Left colon (tissue), 2 donors: ENCODE measurements at places on chromosomes 1 and 21.

DNA sequence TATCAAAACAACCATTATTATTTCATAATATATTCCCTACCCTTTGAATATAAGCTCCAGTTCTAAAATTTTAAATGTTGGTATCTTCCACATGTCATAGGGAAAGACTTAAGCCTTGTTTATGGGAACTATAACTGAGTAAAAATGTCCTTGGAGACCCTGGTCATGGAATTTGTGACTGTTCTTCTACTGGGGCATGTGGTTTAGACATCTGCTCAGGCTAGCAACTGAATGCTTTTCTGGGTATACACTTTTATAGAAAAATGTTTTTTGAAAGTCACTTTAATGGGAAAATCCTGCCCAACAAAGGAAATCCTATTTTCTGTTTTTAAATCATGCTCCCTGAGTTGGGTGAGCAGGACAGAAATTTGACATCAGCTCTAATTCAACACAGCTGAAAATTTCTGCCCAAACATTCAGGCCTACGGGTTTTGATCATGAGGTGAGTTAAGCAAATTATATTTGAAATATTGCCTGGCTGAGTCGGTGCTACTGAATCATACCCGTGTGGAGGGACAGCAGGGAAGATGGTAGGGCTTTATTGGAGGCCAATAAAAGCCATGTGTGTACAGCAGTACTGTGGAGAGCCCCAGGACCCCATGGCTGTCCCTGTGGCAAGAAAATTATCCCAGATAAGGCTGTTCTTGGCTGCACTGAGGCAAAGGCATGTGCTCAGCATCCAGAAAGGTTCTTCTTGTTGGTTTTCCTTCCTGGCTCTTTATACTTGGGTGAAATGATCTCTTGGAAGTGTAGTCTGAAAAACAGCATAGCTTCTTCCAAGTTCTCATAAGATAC, 391.8 kb downstream of the DISC1 start:
- no peak for DNase-seq

DNA sequence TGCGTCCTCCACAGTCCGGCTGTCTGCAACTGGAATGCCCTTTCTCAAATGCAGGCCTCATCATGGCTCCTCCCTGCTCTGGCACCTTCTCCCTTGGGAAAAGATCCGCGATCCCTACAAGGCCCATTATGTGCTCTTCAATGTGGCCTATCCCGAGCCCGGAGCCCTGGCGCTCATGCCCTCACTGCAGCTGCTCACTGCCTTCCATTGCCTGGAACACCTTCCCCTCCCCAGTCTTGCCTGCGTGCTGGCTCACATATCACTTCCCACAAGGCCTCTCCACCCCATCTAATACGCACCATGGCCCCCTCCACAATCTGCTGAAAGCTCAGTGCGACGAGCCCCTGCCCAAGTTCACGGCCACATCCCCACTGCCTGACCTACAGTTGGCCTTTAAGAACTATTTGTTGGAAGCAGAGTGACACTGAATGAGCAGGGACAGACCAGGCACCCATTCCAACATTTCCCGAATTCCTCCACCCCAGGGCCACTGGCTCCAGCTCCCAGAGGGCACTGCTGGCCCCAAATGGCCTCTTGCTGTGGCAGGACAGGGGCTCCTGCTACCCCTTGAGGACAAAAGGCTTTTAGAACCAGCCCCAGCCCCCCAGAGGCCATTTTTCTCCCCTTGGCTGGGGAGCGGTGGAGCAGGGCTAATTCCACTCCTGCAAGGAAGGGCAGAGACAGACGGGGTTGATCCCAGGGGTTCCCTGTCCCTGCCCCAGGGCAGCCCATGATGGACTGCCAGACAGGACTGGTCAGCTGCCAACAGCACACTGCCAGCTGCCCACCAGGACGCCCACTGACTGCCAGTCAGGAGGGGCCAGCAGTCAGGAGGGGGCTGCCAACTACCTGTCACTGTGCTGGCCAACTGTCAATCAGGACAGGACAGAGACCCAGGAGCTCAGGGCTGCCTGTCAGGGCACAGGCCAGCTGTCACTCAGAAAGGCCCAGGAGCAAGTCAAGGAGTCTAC, 64.8 kb downstream of the DHRS3 start:
- DNase-seq = no peak

GRCh38 chr1:20051218-20051829, 18.7 kb upstream of the PLA2G5 start:
- no peak for DNase-seq

GRCh38 chr1:214043167-214043566, 55.4 kb downstream of the PROX1 start:
- no peak for DNase-seq

- peak; percentile 41 for DNase-seq
Observed at GRCh38 chr21:36487641-36488307, 7.9 kb upstream of the CLDN14 start.

DNA sequence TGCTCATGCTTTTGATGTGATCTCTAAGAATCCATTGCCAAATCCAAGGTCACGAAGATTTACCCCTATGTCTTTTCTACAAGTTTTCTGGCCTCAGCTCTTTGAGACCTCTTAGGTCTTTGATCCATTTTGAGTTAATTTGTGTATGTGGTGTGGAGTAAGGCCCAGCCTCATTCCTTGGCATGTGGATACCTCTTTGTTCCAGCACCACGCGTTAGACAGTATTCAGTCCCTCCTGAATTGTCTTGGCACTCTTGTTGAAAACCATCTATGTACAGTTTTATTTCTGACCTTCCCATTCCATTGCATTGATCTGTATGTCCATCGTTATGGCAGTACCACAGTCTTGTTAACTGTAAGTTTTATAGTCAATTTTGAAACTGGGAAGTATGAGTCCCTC, 8.0 kb upstream of the FTCD start:
- DNase-seq = no peak

GRCh38 chr1:219805191-219805590, 123.2 kb downstream of the SLC30A10 start:
- DNase-seq = no peak

- DNase-seq = peak; percentile 67
Observed at GRCh38 chr1:240111558-240111957, 19.9 kb downstream of the FMN2 start.

GRCh38 chr1:37133276-37134145, 99.2 kb upstream of the GRIK3 start:
- DNase-seq = no peak

GRCh38 chr1:84834419-84835064, 58.5 kb downstream of the LPAR3 start:
- DNase-seq = no peak

- DNase-seq = no peak
Observed at GRCh38 chr1:193031431-193031830, 27.7 kb downstream of the UCHL5 start.

DNA sequence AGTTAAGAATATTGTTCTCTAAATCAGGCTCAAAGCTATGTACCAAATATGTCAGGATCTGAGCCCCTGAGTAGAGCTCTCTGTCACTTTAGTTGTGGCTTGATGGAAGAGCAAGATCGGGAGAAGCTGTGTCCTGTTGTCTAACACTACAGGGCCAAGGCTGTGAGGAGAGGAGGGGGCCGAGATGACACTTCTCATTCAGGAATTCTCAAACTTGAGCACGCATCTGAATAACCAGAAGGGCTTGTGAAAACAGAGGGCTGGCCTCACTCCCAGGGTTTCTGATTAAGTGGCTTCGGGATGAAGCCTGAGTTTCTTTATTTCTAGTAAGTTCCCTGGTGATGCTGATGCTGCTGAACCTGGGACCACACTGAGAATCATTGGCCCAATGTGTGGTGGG, 209.2 kb upstream of the DAB1 start:
- DNase-seq = no peak

DNA sequence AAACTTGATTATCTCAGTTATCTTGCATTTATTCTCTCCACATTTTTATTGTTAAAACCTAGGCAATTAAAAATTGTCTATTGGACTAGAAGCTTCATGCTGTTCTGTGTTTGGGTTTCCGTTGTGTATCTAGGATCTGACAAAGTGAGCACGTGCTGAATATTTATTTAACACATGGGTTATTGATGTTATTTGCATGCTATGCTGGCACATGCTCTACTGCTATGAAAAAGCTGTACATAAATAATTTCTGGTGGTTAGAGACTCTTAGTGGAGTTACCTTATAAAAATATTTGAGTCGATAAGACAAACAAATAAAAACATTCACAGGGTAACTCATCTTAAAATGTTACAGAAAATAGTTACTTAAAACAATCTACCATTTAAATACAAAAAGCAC, 1769.7 kb downstream of the MRPL39 start:
- no peak for DNase-seq

GRCh38 chr1:212432272-212432660, 454 bp upstream of the NENF start:
- no peak for DNase-seq

DNA sequence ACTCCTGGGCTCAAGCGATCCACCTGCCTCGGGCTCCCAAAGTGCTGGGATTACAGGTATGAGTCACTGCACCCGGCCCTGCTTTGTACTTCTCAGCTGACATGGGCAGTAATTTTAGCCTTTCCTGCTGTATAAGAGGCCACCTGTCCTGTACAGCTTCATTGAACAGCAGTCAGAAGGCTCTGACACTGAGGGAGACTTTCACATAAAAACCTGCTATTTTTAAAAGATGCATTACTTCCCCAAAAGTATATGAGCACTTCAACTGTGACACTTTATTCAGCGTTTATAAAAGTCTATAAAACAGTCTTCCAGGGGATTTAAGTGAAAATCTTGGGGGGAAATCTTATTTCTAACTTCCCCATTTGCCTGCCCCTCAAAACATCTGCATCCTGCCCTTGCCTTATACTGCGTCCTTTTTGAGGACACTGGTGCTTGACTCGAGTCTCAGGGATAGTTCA, 17.6 kb downstream of the RNU5D-1 start:
- DNase-seq = no peak

DNA sequence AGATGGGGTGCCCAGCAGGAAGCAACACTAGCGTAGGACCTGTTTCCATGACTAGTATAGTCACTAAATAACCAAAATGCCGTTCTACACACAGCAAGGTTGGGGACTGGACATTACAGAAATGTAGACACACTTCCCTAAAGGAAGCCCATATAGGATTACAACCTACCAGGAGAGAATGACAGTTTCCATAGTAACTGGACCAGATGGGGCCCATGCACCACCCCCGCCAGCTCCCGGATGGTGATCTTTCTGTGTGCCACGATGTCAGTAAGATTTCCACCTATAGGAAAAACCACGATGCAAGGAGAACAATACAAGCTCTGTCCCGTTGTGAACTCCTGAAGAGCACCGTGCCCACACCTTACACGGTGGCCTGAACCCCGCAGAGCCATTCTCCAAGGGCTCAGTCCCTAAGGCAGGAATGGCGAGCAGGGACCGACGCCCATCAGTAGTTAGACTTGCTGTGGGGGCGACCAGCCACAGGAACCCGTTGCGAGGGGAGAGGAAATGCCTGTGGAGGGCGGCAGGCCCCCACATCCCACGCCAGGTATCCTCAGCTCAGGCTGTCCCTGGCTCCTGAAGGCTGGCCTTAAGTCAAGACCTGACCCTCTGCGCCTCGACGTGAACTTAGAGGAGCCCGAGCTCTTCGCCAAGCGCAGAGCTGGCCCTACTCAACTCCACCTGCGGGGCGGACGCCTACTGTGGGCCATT, 13.6 kb upstream of the CEP85 start:
- DNase-seq = no peak

DNA sequence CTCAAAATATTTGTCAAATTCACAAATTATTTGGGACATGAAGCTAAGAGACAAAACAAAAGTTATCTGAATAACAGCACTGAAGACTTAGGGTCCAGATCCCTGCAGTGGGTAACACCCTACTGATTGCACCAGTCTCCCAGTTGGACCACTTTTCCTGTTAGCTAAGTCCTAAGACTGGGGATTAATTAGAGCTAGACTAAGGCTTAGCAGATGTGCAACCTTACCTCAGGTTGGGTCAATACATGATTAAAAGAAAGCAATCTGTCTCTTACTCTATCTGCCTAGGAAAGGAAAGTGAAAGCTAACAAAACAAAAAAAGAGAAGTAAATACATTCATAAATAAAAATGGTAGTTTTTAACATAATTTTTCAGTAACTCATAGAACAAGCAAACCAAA, 737.2 kb upstream of the CHRM3 start:
- no peak for DNase-seq

DNA sequence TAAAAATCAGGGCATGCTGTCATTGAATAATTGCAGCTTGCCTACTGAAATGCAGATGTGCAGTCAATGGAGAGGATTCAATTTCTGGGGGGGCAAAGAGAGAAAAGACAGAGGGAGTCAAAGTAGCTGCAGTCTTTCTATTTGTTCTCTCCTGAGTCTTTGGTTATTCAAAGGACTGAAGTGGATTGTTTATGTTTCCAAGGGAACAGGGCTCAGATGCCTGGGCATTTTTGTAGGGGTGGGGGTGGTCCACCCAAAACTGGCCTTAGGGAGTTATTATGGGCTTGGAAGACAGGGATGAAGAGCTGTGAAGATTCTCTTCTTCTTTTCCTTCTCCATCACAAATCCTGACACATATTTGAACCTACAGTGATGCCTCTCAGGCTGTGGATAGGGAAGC, 408.8 kb upstream of the DAB1 start:
- DNase-seq = no peak

- no peak for DNase-seq
Observed at GRCh38 chr1:236289492-236290131, 7.9 kb upstream of the ERO1B start.

GRCh38 chr1:170749959-170750358, 86.0 kb downstream of the PRRX1 start:
- no peak for DNase-seq

GRCh38 chr21:46006547-46007491, 25.2 kb downstream of the COL6A1 start:
- DNase-seq = no peak

DNA sequence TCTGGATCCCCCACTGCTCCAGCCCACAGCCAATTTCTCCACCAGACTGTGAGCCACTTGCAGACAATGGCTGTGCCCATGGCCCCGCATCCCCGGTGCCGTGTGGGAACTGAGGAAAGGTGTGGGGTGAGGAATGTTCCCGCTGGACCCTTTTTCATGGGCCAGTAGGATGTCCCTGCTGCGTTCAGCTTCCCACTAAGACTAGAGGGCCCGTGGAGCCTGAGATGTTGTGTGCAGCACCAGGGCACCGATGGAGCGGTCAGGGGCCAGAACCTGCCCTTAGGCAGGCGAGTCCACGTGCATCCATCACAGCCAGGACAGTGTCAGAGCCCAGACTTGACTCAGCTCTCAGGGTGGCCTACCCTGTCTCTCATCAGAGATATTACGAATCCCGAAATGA, 105.7 kb upstream of the COL6A1 start:
- no peak for DNase-seq

GRCh38 chr1:98044071-98044697, 123.3 kb upstream of the DPYD start:
- no peak for DNase-seq

DNA sequence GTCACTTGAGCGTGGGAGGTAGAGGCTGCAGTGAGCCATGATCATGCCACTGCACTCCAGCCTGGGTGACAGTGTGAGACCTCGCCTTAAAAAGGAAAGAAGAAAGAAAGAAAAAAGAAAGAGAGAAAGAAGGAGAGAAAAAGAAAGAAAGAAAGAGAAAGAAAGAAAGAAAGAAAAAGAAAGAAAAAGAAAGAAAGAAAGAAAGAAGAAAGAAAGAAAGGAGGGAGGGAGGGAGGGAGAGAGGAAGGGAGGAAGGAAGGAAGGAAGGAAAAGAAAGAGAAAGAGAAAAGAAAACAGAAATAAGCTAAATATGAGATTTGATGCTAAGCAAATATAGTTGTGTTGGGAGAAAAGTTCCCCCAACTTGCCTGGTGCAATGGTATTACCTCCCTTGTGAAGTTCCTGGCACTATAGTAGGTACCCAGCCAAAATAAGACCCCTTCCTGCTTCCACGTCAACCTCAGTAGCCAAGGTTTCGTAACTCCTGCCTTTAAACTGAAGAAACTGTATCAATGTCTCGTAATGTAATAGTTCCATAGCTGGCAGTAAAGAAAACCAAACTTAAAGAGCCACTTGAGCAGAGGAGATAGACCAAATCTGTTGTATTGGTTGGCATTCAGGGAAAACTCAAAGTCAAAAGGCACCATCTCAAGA, 88.1 kb upstream of the HNRNPU start:
- DNase-seq = no peak
